Ovary (tissue), 10 donors: ENCODE measurements at places on chromosomes 2 and 18. TPM values are rescaled to one million over a fixed set of nuclear protein-coding genes. Genes with fewer than 3 reads are reported as not detected.

- H3K4me3 ChIP-seq, result no peak overlapping the region
- no peaks in the 10 kb centered on the region for H3K27me3 ChIP-seq
- no peaks in the 10 kb centered on the region for H3K4me1 ChIP-seq
- no peak for DNase-seq
- no peaks in the 10 kb centered on the region for H3K36me3 ChIP-seq
- no peak overlapping the region for H3K27ac ChIP-seq
These were observed 31.6 kb upstream of the FZD5 start for GRCh38 chr2:207801259-207801658.

DNA sequence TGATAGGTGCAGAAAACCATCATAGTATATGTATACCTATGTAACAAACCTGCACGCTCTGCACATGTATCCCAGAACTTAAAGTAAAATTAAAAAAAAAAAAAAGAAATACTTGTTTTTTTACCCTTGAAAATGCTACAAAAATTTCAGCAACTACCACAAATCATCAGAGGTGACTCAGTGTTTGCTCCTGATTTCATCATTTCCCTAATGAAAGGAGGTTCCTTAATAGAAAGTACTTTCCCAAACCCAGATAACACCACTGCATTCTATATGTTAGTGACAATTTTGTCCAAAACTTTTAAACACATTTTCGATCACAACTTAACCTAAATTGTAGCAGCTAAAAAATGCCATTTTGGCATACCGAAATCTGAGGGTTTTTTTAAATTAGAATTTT is 163.3 kb downstream of the SLC39A10 start:
- no peak overlapping the region for H3K27ac ChIP-seq
- no peaks in the 10 kb centered on the region for H3K4me1 ChIP-seq
- H3K27me3 ChIP-seq, result no peaks in the 10 kb centered on the region
- H3K4me3 ChIP-seq, result no peak overlapping the region
- DNase-seq, result no peak

DNA sequence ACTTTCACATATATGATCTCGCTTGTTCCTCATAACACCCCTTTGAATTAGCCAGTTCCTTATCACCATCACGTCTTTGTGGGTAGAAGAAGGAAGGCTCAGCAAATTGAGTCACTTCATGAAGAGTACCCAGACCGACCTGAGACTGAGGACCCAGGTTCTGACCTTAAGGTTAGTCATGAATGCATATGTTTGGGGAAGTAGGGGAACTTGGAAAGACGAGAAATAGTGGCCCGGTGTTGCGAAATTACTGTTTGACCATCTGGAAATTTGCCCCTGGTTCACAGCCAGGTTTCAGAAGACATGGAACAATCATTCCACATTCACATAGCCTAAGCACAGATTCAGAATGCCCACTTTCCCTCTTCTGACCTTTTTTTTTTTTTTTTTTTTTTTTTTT is 59.8 kb downstream of the MEIS1 start:
- no peaks in the 10 kb centered on the region for H3K36me3 ChIP-seq
- H3K4me3 ChIP-seq, result no peak overlapping the region
- H3K4me1 ChIP-seq, result peaks cover 18% of the 10 kb centered on the region
- H3K27ac ChIP-seq, result no peak overlapping the region
- no peaks in the 10 kb centered on the region for H3K27me3 ChIP-seq
- peak; percentile 75 for DNase-seq

The AQP4 gene
- 0.65 TPM for polyA plus RNA-seq

The KIF5C gene
- polyA plus RNA-seq, result 1.2 TPM

The ALPI gene
- polyA plus RNA-seq, result not detected

GRCh38 chr18:32759611-32760167 is 13.1 kb downstream of the KLHL14 start:
- H3K36me3 ChIP-seq, result no peaks in the 10 kb centered on the region
- H3K27me3 ChIP-seq, result no peaks in the 10 kb centered on the region
- no peak overlapping the region for H3K4me3 ChIP-seq
- no peaks in the 10 kb centered on the region for H3K4me1 ChIP-seq
- no peak overlapping the region for H3K27ac ChIP-seq

- no peak for DNase-seq
- H3K27ac ChIP-seq, result no peak overlapping the region
- H3K4me3 ChIP-seq, result no peak overlapping the region
- no peaks in the 10 kb centered on the region for H3K27me3 ChIP-seq
These were observed 47.0 kb upstream of the IHH start for GRCh38 chr2:219107758-219108157.

DNA sequence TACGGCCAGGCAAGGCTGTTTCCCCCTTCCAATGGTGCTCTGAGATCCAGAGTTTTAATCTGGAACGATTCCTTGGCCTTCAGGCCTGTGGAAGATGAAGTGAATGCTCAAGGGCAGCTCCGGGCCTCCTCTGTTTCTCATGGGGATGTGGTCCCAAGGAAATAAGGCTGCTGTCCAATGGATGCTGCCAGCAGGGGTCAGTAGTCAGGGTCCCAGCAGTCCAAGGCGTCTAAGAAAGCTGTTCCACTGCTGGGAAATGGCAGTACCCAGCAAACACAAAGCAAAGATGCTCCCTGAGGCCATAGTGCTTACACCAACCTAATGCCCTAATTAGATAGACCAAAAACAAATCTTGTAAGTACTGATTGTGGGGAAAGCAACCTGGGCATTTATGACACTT is 12.5 kb downstream of the NMS start:
- no peak for DNase-seq
- no peaks in the 10 kb centered on the region for H3K4me1 ChIP-seq
- no peak overlapping the region for H3K4me3 ChIP-seq
